Fibroblast of mammary gland (primary cell): ENCODE measurements at places on chromosomes 1 and 21.
A peak's percentile ranks its signal among the peaks of the same experiment; 100 is the strongest.

- DNase-seq: no peak
These were observed 185.0 kb downstream of the KCNK2 start for GRCh38 chr1:215267495-215267894.

- DNase-seq: no peak
These were observed 73.7 kb downstream of the CAPZB start for GRCh38 chr1:19411612-19412011.

DNA sequence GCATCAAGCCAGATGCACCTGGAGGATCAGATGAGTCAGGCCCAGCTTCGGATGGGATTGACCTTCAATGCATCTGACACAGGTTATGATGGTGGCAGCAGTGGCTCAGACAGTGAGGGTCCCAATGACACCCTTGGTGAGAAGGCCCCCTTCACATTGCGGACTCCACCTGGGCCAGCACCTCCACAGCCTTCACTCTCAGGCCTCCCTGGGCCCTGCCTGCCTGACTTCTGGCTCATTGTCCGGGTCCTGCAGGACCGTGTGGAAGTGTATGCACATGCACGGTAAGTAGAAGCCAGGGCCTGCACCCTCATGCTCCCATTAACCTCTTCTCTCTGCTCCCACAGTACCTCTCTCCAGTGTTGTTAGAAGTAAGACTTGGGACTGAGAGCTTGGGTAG, 20.8 kb downstream of the HYI start:
- no peak for DNase-seq

DNA sequence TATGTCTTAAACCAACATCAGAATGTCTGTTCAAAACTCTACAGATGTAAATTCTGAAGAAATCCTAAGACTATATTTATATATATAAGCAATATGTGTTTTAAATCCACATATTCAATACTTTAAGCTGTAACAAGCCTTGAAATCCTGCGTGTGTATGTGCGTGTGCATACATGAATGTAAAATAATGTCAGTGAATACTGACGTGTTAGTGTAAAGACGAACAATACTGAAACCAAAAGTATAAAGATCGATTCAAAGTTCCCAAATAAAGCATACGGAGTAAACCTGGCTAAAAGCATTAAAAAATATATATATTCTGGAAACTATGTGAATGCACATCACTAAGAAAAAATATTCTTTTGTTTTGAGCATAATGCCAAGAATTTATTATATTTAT, 668.6 kb upstream of the NCAM2 start:
- DNase-seq: no peak

GRCh38 chr1:230009611-230010313, 57.3 kb upstream of the GALNT2 start:
- no peak for DNase-seq

GRCh38 chr1:201176940-201177339, 13.7 kb upstream of the IGFN1 start:
- DNase-seq: peak; percentile 55

DNA sequence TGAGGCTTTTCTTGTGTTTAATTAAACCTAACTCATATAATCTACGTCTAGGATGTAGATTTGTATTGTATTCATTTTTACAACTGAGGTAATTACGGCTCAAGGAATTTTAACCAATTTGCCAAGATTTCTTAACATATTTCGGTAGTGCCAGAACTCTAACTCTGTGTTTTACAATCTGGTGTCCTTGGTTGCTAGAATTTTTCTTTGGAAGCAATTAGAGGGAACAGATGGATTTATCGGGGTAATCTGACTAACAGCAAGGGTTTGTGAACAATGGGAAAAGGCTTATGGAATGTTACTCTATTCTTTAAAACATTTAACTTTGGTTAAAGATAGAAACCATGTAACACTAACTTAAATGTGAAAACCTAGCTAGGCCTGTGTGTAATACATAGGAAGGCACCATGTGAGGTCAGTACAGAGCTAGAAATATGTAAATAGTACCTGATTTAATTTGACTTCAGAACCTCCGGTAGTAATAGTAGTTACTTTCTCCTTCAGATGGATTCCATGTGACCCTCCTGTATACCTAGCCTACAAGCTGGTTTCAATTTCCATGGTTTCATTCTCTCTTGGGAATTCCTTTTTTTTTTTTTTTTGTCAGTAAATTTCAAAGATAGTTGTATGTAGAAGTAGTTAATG, 1.2 kb downstream of the MTF2 start:
- peak; percentile 85 for DNase-seq

DNA sequence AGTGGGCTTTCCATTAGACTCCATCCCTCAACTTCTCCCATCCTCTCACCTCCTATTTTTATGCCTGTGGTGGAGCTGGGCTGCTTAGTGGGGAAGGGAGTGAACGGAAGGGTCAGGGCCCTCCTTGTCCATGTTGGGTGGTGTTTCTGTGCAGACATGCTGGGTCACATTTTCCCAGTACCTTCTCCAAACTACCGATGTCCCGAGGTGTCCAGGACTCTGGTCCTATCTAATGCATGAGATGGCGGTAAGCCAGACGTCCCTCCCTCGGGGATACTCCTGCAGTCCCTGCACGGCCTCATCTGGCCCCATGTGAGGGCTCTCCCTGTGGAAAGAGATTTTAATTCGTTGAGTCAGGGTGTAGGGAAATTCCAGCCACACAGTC, 61.0 kb downstream of the OBSCN start:
- no peak for DNase-seq

GRCh38 chr1:189226779-189227178, 1250.9 kb downstream of the BRINP3 start:
- no peak for DNase-seq

DNA sequence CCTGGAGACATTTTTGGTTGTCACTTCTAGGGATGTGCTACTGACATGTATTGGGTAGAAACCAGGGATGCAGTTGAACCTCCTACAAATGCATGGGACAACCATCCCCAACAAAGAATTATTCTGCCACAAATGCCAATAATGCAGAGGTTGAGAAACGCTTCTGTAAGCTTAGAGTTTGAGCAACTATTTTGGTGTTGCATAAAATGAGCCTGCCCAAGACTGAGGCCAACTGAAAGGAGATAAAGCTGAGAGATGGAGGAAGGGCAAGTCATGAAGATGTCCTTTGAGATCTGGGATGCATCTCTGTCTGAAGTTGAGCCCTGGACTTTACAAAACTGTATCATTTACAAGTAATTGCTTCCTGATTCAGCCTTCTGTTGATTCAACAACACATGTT, 106.9 kb downstream of the KCNJ15 start:
- no peak for DNase-seq

DNA sequence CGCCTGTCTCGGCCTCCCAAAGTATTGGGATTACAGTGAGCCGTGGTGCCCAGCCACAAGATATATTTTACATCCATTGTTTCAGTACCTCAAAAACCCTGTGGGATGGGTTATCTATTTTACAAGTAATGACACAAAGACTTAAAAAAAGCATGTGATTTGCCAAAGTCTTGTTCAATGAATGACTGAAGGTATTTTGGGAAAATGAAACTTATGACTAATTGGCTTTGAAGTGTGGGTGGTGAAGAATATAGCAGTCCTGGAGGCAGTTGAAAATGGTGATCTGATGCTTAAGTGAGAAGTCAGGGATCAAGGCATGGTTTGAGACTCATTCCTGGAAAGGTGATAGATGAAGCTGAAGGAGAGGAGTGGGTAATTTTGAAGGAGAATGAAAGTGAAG, 3.0 kb downstream of the SWT1 start:
- peak; percentile 34 for DNase-seq

DNA sequence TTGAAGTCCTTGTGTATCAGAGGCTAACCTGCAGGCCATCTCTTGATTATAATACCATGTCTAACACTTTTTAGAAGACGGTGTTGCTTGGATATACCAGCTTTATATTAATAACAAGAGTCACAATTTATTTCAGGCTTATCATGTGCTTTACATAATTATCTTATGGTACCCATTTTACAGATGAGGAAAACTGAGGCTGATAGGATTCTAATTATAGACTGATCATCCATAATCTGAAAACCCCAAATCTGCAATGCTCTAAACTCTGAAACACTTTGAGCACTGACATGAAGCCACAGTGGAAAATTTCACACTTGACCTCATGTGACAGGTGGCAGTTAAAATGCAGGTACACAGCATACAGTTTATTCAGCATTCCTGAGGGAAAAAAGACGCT, 7.2 kb upstream of the RPL11 start:
- no peak for DNase-seq

- DNase-seq: peak; percentile 44
These were observed 208.7 kb downstream of the PTPRU start for GRCh38 chr1:29444782-29445729.

DNA sequence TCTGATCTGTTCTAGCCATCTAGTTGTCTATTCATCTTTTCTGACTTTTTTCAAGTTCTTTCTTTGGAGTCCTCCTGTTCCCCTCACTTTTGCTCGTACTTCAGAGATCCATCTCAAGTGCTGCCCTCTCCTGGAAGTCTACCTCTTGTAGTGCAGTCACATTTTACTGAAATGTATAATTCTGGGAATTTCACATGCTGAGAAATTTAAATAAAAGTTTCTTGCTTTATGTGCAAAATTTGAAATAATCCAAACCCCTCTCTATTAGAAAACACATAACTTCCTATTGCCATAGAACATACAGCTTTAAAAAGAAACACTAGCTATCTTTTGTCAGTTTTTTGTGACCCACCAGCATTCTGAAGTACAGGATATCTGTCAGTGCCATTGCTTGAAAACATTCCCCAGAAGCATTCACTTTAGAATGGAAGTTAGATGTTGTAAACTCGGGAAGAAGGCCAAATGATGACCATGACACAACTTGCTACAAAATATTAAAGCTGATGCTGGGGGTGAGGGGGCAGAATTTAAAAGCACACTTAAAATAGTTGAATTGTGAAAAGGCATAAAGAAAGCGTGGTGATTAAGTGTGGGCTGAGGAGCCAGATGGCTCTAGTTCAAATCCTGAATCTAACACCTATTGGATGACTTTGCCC, 22.0 kb downstream of the RLF start:
- peak; percentile 51 for DNase-seq

DNA sequence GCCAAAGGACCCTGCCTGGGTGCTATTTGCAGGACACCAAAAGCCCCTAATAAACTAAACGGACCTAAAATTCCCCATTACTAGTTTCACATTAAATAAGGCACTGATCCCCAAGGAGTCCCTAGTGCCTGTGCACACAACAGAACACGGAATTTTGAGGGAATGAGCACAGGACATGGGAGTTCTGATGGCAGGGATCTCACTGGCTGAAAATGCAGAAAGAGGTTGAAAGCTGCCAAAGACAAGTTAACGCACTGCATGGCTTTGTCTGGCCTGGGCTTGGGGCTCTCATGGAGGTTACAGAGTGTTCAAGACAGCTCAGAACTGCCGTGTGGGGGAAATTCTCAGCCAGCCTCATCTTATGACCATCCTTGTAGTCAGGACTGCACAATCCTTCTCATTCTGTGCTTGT, 15.6 kb upstream of the ATP1B1 start:
- no peak for DNase-seq

DNA sequence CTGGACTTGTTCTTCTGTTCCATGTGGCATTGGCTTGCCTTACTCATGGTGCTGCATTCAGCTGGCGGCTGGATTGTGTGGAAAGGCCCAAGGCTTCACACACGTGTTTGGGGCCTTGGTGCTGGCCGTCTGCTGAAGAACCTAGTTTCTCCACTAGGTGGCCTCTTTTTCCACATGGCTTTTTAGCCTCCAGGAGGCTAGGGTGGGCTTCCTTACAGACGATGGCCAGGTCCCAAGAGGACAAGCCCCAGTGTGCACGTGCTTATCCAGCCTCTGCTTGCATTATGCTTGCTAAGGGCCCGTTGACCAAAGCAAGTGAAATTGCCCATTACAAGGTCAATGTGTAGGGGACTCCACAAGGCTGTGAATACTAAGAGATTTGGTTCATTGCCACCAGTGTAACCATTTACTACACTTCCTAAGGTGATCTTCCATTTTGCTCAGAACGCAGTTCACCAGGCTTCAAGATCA, 47.5 kb upstream of the FOXO6 start:
- DNase-seq: peak; percentile 49

DNA sequence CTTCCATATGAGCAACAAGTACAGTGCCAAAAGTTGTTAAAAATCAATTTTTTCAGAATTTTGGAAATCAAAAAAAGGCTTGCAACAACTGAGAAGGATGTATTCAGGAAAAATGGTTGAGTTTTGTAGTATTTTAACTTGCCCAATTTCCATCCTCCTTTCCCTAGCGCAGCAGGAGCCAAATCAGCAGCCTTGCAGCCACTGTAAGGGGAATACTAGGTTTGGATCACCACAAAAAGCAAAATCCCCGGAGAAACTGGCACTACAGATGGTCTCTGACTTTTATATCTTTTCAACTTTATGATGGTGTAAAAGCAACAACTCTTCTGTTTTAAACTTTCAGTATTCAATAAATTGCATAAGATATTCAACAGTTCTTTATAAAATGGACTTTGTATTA, 17.9 kb downstream of the DBT start:
- DNase-seq: no peak

DNA sequence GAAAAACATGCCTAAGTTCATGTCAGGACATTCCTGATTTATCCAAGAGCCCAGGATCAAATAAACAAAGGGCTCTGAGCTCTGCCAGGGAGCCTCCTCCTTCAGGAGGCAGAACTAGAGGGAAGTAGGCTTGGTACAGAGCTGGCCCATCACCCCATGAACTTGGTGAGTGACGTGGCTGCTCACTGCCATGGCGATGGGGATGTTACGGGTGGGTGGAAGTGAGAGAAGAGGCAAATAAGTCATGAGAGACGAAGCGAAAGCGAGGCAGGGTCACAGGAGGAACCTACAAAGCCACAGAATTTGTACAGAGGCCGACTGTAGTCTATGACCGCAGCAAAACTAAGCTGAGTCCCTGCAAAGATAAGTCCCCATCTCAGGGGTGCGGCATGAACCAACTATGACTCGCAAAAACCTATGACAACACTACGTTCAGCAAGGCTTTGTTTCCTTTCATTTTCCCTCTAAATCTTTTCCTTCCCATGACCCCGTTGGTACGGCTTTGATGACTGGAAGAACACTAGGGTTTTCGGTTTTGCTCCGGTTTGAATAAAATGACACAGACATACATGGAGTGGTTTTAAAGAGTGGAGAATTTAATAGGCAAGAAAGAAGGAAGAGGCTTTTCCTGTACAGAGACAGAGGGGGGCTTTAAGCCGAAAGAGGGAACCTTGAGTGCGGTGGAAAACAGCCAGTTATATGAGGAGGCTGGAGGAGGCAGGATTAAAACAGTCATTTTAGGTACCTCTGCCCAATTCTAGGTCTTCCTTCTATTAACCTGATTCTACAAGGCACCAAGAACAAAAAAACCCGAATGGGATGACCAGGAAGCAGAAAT, 74.1 kb downstream of the CD46 start:
- peak; percentile 83 for DNase-seq

- peak; percentile 39 for DNase-seq
These were observed 15.8 kb upstream of the TNFRSF8 start for GRCh38 chr1:12047120-12047876.

- no peak for DNase-seq
These were observed 4.3 kb downstream of the IL22RA1 start for GRCh38 chr1:24138476-24139221.

GRCh38 chr1:185068341-185068740, 23.0 kb downstream of the RNF2 start:
- no peak for DNase-seq

GRCh38 chr1:66532214-66532613, 1.7 kb upstream of the SGIP1 start:
- DNase-seq: no peak

- DNase-seq: no peak
These were observed 42.5 kb downstream of the LAMC2 start for GRCh38 chr1:183228347-183229220.

- DNase-seq: no peak
These were observed 42.6 kb upstream of the HMGB4 start for GRCh38 chr1:33821291-33821690.
